ENCODE measurements at places on chromosomes 12 and 14.

DNA sequence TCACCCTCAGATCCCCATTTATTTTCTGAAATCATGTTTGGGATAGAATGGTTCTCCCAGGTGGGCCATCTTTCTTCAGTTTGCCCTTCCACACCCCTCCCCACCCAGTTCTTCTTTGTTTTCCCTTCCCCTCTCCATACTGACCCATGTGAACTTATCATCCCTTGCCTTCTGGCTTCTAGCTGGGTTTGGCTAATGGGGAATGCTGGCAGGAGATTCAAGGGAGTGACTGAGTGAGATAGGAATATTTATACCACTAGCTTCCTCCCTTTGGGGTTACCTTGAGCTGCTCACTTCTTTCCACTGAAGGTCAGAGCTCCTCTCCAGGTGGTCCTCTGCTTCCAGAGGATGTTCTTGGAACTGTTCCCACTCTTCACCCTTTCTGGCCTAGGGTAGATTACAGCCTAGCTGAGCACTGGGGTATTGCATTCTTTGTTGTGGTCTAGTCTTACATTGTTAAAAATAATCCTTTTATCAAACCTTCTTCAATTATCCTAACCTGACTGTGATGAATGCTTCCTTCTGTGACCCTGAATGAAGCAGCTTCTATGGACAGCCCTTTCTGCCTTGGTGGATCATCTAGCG is 88.3 kb upstream of the ATP2B1 start:
- no peak for DNase-seq

- no peak for DNase-seq
Measured at GRCh38 chr12:4383304-4383865, 3.9 kb upstream of the FGF23 start.

DNA sequence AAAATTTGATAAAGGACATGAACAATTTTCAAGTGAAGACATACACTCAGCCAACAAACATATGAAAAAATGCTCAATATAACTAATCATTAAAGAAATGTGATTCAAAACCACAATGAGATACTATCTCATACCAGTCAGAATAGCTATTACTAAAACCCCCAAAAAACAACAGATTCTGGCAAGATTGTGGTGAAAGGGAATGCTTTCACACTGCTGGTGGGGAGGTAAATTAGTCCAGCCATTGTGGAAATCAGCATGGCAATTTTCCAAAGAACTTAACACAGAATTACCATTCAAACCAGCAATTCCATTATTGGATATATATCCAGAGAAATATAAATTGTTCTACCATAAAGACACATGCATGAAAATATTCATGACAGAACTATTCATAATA is 18.7 kb upstream of the TAS2R14 start:
- no peak for DNase-seq

DNA sequence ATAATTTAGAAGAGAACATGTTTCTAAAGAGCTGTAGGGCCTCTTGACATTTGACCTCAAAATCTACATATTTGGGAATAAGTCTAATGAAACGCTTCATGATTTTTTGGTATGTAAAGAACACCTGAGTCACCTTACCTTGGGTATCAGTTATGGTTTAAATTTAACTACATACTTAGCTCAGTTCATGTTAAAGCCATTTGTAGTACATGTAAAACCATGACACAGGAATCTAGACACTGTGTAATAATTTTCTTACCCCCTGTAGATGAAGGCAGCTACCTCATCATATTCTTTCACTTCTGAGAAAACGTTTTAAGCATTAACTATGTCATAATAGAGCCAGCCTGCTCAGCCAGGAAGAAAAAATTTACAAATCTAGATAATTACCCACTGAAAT is 105.8 kb upstream of the CPNE8 start:
- no peak for DNase-seq

- no peak for DNase-seq
Measured at GRCh38 chr12:21797539-21797938, 23.0 kb upstream of the KCNJ8 start.

- DNase-seq, result no peak
Measured at GRCh38 chr12:5333096-5333495, 98.8 kb upstream of the NTF3 start.

DNA sequence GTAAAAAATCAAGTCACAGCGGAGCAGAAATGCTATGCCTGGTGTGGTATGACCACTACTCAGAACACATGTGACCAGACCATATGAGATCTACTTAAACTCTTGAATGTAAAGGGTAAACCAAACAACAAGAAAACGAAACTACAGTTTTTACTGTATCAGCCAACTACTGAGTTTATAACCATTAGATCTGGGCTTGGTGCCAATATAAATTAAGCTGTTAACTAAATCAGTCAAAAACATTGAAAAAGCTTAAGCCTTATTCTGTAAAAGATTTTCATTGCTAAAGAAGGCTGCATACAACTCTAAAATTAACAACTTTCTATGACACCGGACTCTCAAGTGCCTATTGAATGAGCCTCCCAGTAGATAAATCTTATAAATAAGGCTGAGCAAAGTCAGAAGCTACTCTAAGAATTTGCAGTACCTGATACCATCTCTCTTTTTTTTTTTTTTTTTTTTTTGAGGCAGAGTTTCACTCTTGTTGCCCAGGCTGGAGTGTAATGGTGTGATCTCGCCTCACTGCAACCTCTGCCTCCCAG is 35.4 kb downstream of the SPTLC2 start:
- DNase-seq, result peak; percentile 40

- DNase-seq, result no peak
Measured at GRCh38 chr12:7705846-7706245, 5.4 kb upstream of the DPPA3 start.

DNA sequence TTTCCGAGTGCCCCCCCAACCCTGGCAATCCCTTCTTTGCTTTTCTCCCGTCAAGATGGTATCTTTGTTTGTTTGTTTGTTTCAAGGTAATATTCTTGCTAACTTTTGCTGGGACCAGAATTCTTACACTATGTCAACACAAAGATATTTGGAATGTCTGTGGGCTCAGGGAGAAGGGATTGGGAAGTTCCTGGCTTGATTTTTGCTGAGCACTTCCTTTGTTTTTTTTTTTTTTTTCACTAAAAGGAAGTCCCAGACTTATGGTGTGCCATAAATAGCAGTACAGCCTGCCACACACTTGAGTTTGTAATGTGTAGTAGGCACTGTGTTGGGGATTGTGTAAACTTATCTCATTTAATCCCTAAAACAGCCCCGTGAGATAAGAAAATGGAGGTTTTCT is 11.2 kb upstream of the RNU6-7 start:
- no peak for DNase-seq

- DNase-seq, result no peak
Measured at GRCh38 chr12:14731821-14732220, 35.4 kb upstream of the GUCY2C start.

DNA sequence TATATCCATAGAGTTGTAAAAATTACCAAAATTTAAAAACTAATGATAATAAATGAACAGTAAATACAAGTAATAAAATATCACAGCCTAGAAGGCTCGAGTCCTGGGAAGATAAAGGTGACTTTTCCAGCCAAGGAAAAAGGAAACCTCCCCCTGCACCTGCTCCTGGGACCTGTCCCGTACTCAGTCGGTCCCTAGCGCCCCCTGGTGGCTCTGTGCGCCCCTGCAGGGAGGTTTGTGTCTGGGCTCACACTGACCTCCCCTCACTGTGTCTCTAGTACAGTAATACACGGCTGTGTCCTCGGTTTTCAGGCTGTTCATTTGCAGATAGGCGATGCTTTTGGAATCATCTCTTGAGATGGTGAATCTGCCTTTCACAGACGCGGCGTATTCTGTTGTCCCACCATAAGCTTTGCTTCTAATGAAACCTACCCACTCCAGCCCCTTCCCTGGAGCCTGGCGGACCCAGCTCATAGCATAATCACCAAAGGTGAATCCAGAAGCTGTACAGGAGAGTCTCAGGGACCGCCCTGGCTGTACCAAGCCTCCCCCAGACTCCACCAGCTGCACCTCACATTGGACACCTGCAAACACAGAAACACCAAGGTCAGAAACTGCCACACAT is 1030.4 kb downstream of the TMEM121 start:
- peak; percentile 59 for DNase-seq

DNA sequence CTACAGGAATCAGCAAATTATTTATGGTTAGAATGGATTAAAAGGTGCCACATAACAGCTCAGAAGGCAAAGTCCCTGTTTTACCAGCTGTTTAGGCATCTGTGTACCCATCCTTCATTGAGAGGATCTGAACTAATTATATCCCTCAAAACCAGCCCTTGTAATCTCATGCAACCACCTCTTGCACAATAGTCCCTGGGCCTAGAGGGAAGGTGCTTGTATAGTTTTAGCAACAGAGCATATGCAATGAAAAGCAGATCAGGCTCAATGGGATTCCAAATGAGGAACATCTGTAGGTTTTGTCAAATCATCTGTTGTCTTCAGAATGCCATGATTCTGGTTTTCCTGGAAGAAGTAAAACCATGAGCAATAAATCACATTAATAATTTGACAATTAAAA is 26.0 kb upstream of the GLIPR1L2 start:
- DNase-seq, result no peak

- peak; percentile 30 for DNase-seq
Measured at GRCh38 chr12:61993734-61994345, 266.4 kb upstream of the USP15 start.

DNA sequence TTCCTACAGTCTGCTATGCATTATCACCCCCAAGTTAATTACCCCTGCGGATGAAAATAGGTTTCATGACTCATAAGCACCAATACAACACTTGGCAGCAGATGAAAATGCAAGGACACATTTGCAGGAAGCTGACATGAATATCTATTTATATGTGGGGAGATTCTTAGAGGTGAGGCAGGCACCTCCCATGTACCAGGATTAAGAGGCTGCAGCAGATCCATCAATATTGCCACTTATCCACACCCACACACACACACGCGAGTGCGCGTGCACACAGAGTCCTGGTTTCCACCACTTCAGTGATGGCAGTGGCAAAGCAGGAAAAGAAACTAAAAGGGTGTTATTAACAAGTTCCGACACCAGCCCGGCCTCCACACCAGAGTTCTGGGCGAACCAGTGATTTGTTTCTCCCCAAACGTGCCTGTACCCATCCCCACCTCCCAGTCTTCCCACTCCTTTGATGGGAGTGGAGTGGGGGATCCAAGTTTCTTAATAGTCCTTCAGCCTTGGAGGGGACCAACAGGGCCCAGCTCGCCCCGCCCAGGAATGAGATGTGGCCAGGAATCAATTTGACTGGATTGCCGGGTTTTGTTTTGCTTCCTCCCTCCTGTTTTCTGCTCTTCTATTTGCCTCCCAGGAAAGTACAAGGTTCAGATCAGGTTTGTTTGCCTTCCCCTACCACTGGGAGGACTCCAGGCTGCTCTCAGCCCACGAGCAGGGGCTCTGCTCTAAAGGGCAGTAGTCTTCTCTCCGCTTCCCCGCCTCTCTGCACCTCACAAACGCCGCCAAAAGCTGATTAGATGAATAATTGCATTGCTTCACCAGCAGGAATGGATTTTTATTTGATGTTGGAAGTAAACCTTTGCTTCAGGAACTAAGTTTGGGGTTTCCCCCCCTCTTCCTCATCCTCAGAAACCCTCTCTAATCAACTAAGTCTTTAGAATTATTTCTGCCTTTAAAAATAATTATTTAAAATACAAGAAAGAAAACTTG is 5.2 kb downstream of the IRF2BPL start:
- DNase-seq, result no peak

GRCh38 chr14:61528591-61529021 is 166.7 kb upstream of the HIF1A start:
- DNase-seq, result peak; percentile 36

- no peak for DNase-seq
Measured at GRCh38 chr12:65649126-65649525, 175.2 kb upstream of the HMGA2 start.

- no peak for DNase-seq
Measured at GRCh38 chr14:77264466-77265186, 6.4 kb downstream of the NGB start.

- DNase-seq, result no peak
Measured at GRCh38 chr12:37546901-37547475, 769.6 kb upstream of the ALG10B start.

- no peak for DNase-seq
Measured at GRCh38 chr14:52266782-52267181, 716 bp upstream of the PTGDR start.

- no peak for DNase-seq
Measured at GRCh38 chr12:81022531-81022930, 55.3 kb upstream of the ACSS3 start.

GRCh38 chr12:122081697-122082221 is 3.2 kb downstream of the MLXIP start:
- peak; percentile 63 for DNase-seq

GRCh38 chr12:75550401-75551240 is 39.2 kb upstream of the KRR1 start:
- no peak for DNase-seq

DNA sequence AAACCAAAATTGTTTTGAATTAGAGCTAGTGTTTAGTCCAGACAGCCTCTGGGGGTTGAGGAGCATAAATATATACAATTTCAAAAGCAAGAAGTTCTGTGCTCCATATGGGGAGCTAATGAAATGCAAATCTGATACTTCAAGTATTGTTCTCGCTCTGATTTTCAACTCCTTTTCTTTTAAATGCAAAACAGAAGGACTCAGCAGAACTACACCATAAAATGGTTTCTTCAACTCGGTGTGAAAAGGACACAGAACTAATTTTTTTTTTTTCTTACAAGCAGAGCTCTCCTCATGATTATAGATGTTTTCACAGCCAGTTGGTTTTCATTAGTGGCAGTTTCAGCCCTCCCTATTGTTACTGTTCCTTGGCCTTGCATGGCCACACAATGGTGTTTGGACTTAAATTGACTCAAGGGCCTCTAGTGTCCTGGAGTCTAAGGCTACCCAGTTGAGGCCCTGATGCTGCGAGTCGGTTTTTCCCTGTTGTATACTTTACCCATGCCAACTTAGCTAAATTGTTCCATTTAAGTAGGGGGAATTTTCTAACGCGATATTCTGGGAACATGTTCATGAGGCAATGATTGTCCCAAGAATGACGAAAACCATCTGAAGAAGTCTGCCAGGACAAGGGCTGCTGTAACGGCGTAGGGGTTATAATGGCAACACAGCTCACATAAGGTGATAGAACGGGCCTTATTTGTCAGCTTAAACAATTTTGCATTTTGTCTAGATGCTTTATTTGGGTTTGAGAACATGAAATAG is 120.3 kb downstream of the GPR135 start:
- DNase-seq, result no peak

DNA sequence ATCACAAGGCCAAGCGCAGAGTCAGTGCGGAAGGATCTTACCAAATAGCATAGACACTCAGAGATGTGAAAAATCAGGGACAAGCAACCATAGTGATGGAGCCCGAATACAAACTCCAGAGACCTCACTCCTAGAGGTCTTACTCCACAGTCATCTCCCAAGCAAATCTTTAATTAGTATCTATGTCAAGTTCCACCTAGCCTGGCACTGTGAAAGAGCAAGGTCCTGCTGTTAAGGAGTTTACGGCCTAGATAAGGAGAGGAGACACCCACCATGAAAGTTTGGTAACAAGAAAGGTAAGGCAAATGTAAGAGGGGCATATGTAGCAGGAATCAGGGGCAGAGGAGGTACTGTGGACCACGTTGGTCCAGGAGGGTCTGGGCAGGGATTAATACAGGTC is 7.4 kb upstream of the PLEKHG6 start:
- DNase-seq, result no peak

DNA sequence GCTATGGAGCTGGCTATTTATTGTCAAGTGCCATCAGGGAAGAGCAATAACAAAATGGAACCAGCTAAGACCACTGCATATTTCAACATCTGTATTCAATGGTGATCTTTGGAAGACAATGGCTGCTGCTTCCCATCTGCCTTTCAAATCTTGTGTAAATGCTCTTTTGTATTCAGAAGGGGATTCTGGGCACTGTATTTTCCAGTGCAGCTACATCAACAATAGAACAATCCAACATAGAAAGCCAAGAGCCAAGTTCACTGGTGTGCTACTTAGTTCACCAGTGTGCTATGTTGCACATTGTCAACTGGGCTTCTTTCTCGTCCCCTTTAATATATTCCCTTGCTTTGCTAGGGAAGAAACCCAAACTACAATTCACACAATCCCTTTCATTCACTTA is 128.8 kb upstream of the OR4E1 start:
- DNase-seq, result no peak
